Brain pericyte (primary cell): ENCODE measurements at places on chromosomes 2 and 18.

DNA sequence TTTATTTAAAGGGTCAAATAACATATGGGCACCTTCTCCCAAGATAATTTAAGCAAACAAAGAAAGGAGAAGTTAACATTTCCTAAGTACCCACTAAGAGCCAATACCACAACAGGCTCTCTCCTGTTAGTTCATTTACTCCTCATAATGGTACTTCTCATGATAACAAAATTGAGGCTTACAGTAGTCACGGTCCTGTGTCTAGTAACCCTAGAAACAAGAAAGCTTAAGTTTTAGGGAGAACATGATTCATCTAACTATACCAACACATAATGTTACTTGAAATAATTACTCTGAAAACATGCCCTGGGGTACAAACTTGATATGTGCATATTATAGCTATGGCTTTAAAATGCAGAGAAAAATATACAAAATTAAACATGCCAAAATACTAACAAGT lies 19.8 kb downstream of the IWS1 start:
- no peak for DNase-seq

- no peak for DNase-seq
These were observed 48.0 kb upstream of the TGIF1 start for GRCh38 chr18:3401669-3402620.

DNA sequence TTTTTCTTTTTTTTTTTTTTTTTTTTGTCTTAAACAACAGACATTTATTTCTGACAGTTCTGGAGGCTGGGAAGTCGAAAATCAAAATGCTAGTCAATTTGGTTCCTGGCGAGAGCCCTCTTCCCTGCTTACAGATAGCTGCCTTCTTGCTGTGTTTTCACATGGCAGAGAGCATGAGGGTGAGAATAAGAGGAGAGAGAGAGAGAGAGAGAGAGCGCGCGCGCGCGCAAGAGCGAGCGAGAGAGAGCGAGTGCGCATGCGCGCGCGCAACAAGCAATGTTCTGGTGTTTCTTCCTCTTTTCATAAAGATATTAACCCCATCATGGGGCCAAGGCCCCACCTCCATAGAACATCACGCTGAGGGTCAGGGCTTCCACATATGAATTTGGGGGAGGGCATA lies 20.9 kb downstream of the MTCL1 start:
- DNase-seq, result no peak

- DNase-seq, result no peak
These were observed 179.3 kb downstream of the RNF152 start for GRCh38 chr18:61713502-61713901.

GRCh38 chr2:96470109-96470508 lies 35.0 kb downstream of the NEURL3 start:
- DNase-seq, result no peak

DNA sequence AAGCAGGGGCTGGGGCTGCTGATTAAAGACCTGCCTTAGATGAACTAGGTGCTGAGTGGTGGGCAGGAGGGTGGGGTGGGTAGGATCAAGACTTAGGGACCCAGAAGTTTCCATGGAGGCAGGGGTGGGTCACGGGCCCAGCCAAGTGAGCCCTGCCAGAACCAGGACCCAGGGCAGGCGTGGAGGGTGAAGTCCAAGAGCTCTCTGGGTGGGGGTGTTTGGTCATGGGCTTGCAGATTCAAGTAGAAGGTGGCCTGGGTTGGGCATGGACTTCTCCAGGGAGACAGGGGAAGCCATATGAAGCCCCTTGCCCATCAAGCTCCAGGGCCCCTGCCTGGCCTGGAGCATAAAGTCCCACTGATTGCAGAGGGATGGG lies 168.8 kb downstream of the SMAD7 start:
- no peak for DNase-seq

GRCh38 chr2:215522237-215522636 lies 86.4 kb upstream of the FN1 start:
- DNase-seq, result no peak

DNA sequence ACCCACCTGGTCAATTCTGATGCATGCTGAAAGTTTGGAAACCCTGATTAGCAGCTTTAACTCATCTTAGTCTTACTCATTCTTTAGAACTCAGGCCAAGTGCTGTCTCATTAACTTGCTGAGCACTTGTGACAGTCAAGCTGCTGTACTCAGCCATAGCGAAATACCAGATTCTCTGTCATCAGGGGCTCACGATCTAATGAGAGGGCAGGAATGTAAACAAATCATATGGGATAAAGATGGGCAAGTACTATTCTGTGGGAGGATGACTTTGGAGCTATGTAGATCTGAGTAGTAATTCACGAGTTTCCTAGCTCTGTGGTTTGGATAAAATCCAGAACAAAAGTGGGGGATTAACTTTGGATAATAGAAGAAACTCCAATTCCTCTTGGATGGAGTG lies 376.6 kb downstream of the HRH4 start:
- DNase-seq, result no peak

DNA sequence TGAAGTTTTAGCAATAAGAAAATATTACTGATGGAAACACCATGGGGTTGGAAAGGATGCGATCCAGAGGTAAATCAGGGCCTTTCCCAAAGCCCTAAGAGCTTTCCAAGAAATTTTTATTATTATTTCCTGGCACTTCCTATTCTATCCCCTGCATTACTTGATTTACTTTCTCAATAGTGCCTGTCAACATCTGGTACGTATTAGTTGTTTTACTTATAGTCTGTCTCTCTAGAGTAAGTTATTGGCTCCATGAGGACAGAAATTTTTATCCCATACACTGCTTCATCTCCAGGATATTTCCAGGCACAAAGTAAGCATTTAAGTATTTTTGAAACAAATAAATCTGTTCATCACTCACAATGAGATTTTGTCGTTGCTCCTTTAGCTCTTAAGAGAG lies 18.1 kb downstream of the PPP4R1 start:
- no peak for DNase-seq

- no peak for DNase-seq
These were observed 9.0 kb upstream of the NTSR2 start for GRCh38 chr2:11679016-11679415.
